Skeletal muscle cell (primary cell): ENCODE measurements at places on chromosomes 16 and 17.
A peak's percentile ranks its signal among the peaks of the same experiment; 100 is the strongest.

DNA sequence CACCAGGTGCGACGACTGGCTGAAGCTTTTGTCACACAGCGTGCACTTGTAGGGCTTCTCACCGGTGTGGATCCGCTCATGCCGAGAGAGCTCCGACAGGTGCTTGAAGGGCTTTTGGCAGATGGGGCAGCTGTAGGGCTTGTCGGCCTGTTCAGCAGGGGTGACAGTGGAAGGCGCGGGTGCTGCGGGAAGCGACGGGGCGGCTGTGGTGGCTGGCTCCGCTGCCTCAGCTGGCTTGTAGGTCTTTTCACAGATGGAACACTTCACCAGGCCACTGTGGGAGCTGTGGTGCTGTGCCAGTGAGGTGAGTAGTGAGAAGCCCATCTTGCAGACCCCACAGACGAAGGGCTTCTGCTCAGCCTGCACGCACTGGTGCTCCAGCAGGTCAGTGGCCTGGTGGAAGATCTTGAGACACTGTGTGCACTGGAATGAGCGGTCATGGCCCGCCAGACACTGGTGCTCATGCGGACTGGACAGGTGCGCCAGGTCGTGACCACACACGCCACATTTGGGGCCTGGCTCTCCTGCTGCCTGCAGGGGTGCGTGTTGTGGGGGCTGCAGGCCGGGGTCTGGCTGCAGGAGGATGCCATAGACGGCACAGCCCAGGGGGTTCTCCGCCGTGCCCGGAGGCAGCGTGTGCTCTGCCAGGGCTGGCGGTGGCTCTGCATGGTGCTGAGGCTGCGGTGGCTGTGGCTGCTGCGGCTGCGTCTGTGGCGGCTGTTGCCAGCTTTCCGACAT is 2.8 kb downstream of the ZNF319 start:
- DNase-seq: no peak

GRCh38 chr16:78762222-78762621 is 662.8 kb downstream of the WWOX start:
- DNase-seq: no peak

- DNase-seq: no peak
Measured at GRCh38 chr17:62888148-62888547, 77.9 kb upstream of the TANC2 start.

- peak; percentile 39 for DNase-seq
Measured at GRCh38 chr17:37737971-37738370, 6.9 kb downstream of the HNF1B start.

- DNase-seq: no peak
Measured at GRCh38 chr17:40490289-40490853, 11.1 kb downstream of the TNS4 start.

DNA sequence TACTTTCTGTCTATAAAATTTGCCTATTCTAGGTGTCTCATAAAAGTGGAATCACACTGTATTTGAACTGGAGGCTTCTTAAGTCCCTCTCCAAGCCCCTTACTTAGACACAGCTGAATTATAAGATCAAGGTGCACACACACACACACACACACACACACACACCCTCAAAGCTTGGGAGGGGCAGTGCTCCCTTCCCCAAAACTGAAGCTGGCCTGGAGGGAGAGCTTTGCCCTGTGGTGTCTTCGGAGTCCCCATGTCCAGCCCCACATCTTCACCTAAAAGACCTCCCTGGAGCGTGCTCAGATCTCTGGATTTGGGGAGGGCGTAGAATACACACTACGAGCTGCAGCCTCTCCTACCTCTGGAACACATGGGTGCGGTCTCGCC is 828 bp downstream of the EMP2 start:
- DNase-seq: no peak

- DNase-seq: no peak
Measured at GRCh38 chr17:77419095-77419494, 278.3 kb downstream of the SEC14L1 start.

DNA sequence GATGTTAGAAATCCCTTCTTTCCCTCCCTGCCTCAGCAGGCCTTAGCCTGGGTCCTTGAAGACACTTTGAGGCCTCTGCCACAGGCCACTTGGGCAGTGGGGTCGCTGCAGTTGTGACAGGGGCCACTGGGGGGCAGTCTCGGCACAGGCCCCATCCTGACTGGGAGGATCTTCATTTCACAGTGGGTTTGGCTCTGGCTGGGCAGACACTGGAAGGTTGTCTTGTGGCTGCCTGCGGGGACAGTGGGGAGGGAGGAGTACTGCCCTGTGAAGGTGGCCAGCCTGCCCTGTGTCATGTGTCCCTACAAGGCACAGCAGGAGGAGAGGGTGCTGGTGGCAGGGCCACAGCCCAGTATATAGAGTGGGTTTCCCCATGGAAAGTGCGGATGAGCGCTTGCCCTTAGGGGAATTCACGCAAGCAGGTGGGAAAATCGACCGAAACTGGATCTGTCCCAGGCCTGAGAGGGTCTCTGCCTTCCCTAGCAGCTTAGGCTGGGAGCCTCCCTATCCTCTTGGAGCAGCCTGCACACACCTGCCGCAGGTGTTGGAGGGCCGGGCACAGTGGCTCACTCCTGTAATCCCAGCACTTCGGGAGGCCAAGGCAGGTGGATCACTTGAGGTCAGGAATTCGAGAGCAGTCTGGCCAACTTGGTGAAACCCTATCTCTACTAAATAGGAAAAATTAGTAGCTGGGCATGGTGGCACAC is 28.8 kb downstream of the GINS2 start:
- DNase-seq: no peak

- DNase-seq: no peak
Measured at GRCh38 chr17:77877036-77877435, 81.5 kb upstream of the TNRC6C start.

DNA sequence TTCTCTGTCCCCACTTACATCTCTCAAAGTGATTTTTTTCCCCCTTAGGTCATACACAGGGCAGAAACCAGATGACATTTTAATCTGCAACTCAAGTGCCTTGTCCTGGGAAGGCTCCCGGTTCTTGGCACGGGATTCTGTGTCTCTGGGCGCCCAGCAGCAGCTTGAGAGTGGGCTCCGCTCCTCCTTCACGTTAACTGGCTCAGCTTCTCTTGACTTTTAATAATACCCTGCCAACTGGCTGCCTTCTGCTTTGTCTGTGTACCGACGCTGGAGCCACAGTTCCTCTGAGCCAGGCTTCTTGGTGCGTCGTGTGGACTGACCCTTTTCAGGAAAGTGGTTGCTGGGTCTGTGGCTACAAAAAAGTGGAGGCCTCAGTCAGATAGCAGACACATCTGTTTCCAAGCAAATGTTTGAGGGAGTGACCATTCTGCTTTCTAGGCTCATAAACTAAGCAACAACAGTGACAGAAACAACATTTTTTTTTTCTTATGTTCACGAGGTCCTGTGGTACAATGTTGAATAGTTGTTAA is 64.9 kb downstream of the IRF8 start:
- DNase-seq: no peak

DNA sequence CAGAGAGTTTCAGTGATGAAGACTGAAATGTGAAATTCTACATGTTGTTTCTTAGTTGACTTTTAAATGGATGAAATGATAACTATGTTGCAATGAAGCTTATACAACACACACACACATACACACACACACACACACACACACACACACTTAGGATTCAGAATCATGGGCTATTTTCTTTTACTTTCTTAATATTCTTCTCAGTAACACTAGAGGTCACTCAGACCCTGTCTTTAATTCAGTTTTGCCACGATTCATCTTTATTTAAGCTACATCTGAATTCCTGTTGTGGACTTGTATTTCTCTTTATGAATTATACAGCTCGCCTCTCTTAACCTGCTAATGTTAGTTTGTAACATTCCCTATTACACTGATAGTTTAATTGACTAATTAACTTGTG is 109.6 kb upstream of the GOT2 start:
- DNase-seq: peak; percentile 7

DNA sequence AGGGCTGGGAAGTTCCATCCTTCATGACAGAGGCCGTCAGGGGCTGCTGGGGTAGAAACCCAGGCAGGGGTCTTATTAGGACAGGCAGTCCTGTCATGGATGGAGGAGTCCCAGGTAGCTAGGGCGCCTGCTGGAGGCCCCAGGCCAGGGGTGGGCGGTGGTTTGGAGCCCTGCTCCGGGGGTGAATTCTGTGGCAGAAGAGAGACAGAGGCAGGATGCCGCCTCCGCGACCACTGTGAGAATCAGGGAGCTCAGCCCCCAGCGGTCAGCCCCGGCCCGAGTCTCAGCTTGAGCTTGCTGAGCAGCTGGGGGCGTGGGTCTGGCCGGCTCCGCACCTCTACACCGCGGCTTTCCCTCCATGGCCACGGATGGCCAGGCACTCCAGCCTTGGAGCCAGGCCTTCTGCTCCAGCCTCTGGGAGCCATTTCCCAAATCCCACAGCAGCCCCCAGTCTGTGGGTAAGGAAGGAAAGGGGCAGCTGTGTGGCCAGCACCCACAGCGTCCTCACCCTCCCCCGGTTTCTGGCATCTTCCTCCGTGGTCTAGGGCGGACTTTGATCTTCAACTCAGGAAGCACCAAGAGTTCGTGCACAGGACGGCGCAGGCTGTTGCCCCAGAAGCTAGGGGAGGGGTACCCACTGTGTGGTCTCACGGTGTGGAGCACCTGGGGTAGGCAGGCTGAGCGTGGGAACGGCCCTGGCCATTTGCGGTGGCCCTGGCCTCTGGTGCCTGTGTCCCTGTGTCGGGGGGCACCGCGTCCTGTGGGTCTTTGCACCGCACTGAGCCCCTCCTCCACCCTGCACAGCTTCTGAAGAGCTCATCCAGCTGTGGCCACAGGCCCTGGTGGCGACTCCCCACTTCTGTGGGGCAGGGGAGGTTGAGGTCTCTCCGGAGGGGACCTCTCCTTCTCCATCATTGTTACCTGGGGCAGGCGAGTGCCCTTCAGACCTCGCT is 14.1 kb downstream of the CD7 start:
- no peak for DNase-seq

- no peak for DNase-seq
Measured at GRCh38 chr17:27494192-27495091, 38.2 kb downstream of the KSR1 start.

DNA sequence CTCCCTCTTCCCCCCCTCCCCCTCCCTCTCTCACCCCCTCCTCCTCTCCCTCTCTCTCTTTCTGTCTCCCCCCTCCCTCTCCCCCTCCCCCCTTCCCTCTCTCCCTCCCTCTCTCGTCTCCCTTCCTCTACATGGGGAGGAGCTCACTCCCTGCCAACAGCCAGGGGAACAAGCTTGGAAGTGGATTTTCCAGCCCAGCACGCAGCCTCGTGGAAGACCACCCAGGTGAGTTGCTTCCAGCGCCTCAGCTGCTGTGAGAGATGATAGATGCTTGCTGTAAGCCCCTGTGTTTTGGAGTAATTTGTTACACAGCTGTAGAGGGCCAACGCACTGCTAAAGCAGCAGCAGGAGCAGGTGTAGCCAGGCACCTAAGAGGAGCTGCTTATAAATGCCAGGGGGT is 20.8 kb downstream of the ACTG1 start:
- no peak for DNase-seq

DNA sequence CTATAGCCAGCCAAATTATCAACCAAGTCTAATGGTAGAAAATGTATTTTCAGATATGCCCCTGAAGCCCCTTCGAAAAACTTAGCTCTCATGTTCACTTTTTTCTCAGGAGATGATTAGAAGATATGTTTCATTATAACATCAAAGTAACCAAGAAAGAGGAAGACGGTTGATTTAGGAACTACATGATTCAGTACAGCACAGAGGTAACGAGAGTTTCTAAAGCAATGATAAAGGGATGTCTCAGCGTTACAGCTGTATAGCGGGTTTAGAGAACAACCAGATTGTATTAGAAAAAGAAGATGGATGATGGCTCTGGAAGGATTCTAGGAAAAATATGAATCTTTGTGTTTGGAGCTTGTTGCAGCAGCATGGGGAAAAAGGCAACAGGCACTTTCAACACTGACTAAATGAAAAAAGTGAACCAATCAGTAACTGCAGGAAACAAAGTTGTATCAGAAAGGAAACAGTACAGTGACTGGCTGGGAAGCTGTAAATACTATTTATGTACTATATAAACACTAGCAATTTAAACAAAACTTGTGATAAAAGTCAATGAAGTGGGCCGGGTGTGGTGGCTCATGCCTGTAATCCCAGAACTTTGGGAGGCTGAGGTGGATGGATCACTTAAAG is 21.5 kb downstream of the MBTD1 start:
- DNase-seq: no peak

DNA sequence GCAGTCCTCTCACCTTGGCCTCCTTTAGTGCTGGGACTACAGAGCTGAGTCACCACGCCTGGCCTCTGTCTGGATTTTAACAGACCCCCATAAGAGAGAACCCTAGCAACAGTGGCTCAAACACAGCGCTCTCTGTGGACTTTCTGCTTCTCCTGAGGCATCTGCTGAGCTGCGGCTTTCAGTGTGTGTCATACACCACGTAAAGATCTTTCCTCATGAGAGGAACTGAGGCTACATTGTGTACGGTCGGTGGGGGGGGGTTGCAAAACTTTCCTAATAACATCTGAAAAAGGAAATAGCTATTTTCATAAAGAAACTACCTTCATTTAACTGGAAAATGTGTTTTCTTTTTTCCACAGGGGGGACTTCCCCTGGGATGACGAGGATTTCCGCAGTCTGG is 32.9 kb downstream of the DEF8 start:
- DNase-seq: no peak

GRCh38 chr16:50267151-50267631 is 840 bp downstream of the ADCY7 start:
- DNase-seq: no peak

- DNase-seq: peak; percentile 62
Measured at GRCh38 chr17:19248928-19249574, 11.9 kb downstream of the EPN2 start.

GRCh38 chr17:74924250-74924948 is at the start of gene OTOP2:
Gene OTOP2 (plus strand): TSS chr17:74924273. CDS start chr17:74924633, 360 bp downstream.
- DNase-seq: no peak

- no peak for DNase-seq
Measured at GRCh38 chr16:69718111-69718764, 8.1 kb downstream of the NQO1 start.

GRCh38 chr17:49016775-49017463 is 19.7 kb downstream of the IGF2BP1 start:
- DNase-seq: no peak

DNA sequence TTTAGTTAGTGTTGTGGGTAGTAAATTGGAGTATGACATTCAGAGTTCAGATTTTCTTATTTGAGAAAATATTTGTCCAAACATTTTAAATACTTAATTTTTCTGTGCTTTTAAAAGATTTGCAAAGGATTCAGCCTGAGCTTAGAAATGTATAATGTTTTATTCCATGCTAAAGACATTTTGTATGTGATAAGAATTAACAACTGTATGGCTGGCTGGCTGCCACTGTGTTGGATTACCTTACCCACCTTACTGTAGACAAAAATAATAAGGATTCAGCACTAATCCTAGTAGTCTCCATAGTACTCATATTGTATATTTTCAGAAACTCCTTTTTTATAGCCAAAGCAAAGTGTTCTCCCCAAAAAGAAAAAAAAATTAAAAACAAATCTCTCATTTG is 74.8 kb downstream of the TANC2 start:
- DNase-seq: no peak

DNA sequence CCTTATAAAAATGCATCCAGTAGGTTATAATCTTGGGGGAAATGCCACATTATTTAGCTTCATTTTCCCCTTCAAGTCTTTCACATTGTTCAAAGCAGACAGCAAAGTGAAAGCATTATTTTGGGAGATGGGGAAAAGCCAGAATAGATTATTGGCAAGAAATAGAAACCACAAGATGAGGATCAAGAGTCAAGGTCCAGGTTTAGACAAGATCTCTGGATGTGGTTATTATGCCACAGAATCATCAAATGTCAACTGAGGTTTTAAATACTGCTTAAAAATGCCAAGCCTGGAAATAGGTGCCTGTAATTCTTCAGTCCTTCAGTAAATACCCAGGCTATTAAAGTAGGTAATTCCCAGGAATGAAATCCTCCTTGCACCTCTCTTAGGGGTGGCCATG is 65.1 kb upstream of the ALOX12 start:
- DNase-seq: no peak

GRCh38 chr17:73831699-73832098 is 187.5 kb upstream of the SDK2 start:
- no peak for DNase-seq
